ENCODE measurements at places on chromosomes 2 and 18.

DNA sequence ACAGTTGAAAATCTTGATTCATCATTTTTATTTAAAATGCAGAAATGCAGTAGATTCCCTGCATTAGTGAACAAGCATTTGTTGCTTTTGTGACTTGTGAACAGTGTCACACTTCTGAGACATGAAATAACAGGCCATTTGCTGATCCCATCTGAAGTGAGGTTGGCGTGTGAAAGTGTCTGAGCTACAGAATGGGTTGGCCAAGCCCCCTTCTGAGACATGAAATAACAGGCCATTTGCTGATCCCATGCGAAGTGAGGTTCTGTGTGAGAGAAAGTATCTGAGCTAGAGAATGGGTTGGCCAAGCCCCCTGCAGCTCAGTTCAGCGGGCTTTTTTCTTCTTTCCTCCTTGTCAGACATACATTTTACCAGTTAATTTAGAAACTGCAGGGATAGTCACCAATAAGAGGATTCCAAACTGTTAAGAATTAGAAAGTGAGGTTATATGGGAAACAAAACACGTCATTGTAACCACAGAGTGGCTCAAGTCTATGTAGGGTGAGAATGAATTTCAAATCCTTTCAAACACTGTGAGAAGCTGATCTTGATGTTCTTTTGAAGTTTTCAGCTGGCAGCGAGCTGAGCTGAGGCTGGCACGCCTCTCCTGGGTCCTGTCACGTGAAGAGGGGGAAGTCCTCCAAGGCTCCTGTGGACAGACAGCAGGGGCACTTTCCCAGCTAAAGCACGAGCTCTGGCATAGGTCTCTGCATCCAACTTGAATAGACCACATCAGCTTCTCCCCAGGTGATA lies 339.2 kb upstream of the SALL3 start:
- DNase-seq: no peak

DNA sequence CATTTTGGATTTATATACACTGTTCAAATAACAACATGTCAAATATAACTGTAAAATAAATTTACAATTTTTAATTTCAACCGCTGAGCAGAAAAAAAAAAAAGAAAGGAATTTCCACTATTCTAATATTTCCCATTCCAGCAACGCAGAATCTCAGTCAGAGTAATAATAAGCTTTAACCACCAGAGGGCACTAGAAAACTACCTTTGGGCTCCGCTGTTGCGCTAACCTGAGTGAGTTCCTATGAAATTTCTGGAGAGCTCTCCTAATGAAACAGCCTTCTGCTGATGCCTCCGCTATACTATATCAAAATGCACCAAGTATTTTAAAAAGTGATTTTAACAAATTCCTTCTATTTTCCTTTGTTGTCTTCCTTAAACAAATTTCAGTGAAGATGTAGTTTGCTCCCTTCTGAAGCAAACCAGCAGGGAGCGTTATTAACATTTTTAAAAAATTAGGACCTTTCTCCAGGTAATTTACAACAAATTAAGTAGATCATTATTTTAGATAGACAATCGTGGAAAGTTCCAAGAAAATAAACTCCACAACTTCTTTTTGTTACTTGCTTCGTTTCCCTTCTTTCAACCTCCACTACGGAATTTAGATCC lies 23.0 kb downstream of the ERMN start:
- DNase-seq: peak; percentile 66

DNA sequence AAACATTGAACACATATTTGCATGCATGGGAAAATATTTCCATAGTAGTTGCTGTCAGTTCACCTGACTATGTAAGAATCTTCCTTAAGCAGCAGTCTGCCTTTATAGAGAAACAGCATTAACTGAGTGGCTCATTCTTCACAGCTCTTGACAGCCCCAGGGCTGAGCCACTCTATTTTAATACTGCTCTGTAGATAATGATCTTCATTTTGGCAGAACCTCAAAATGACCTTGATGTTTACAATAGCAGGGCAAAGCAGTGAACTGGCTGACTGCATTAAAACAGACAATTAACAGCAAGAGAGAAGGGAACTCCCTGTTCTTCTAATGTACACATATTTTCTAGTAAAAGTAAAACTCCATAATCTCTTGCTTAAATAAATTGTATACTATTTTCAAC lies 580.6 kb upstream of the SOX11 start:
- no peak for DNase-seq

- no peak for DNase-seq
Observed at GRCh38 chr2:241545523-241546473, 12.7 kb upstream of the BOK start.

DNA sequence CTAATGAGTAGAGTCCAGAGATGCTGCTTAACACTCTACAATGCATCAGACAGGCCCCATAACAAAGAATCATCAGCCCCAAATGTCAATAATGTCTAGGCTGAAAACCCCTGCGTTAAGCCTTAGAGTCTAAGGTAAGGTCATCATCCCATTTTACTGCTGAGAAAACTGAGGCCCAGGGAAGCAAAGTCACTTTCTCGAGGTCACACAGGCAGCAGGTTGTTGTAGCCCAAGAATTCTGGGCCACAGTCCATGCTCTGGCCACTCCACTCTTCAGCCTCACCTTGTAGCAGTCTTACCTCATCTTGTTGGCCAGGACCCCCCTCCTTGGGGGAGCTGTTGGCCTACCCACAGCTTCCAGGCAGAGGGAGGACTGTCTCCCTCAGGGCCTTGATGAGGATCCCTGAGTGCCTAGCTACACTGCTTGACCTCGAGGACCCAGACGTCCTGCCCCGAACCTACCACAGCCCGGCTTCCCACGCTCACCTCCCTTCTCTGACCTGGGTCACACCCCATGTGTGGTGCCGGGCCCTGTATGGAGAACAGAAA lies 54.4 kb downstream of the SMAD7 start:
- no peak for DNase-seq

- no peak for DNase-seq
Observed at GRCh38 chr2:95386031-95386430, 16.5 kb upstream of the FAHD2A start.

- no peak for DNase-seq
Observed at GRCh38 chr2:238968616-238969384, 120.9 kb downstream of the TWIST2 start.

DNA sequence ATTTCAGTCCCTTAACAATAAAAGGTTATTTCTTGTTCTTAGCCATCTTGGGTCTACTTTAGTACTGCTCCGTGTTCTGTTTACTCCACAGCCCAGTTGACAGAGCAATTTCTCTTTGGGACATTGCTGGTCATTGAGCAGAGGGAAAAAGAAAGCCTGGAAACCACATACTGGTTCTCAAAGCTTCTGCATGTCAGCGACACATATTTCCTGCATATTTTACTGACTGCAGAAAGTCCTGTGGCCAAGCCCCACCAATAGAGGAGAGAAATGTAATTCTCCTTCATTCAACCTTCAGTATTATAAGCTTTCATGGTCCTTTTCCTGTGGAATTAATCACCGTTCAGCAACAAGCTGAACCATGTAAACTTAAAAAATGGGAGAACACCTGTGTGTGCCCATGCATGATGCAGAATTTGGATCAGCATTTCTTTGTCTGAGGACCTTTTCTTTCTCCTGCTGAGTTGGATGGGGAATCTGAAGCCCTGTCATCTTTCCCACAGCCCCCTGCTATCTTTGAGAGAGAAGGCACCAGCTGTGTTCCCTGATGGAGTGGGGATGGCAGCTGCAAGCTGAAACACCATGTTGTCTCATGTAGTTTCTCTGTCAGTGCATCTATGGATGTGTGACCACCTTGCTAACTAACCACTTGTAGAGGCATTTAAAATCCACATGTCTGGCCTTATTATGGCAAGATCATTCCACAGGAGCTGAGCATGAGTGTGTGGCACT lies 431.6 kb downstream of the MEIS1 start:
- peak; percentile 69 for DNase-seq

GRCh38 chr18:11089931-11090715 lies 59.2 kb downstream of the PIEZO2 start:
- DNase-seq: no peak

GRCh38 chr2:27288610-27289009 lies 6.4 kb downstream of the TRIM54 start:
- DNase-seq: no peak

DNA sequence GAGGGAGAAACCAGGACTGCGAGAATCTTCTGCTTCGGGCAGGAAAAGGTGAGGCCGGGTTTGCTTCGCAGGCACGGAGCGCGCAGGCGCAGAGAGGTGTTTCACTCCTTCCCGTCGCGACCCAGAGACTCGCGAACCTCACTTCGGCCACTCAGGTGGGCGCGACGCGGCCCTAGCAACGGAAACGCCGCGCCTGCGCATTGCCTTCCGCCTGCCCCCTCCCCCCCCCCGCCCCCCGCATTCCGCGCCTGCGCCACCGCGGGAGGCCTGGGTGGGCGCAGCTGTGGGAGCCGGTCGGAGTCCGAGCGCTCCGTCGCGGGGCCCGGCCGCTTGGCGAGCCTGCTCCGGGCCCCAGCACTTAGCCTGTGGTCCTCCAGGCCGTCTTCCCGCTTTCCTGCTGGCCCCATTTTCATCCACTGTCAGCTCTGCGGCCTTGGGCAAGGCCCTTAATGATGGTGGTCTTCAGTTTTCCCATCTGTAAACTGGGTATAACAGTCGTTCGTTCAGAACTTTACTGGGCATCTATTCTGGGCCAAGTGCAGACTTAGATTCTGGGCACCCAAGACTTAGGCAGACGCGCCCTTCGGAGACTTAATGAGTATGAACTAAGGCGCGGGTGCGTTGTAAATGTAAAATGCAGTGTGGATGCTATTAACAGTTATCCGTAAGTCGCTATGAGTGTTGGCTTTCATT lies 62.1 kb upstream of the ACKR3 start:
- DNase-seq: peak; percentile 25

DNA sequence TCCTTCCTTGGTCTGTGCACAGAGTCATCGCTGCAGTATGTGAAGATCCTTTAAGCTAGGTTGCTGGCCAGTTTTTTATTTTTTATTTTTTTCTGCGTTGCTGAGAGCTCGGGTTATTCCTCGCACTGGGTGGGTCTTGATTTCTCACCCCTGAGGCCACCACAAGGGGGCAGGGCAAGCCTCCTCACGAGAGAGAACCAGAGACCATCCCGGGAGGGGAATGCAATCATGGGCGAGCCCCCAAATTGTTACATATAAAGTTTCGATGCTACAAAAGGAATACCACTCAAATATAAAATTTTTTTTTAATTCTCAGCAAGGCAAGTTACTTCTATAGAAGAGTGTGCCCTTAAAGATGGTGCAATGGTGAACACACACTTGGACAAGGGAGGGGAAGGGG lies 24.9 kb downstream of the HTR2B start:
- no peak for DNase-seq

- DNase-seq: peak; percentile 29
Observed at GRCh38 chr18:8391068-8391467, 218.2 kb upstream of the RAB12 start.

DNA sequence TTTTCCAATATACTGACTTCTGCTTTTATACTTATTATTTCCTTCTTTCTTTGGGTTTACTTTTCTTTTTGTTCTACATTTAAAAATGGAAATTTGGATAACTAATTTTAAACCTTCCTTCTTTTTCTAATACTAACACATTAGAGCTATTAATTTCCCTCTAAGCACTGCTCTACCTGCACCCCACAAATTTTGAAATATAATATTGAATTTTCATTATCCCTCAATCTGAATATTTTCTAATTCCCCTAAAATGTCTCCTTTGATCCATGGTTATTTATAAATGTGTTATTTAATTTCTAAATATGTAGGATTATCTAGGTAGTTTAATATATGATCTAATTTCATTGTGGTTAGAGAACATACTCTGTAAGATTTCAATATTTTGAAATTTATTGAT lies 63.4 kb upstream of the LGALSL start:
- no peak for DNase-seq

- no peak for DNase-seq
Observed at GRCh38 chr2:230600285-230600684, 112.4 kb upstream of the CAB39 start.

DNA sequence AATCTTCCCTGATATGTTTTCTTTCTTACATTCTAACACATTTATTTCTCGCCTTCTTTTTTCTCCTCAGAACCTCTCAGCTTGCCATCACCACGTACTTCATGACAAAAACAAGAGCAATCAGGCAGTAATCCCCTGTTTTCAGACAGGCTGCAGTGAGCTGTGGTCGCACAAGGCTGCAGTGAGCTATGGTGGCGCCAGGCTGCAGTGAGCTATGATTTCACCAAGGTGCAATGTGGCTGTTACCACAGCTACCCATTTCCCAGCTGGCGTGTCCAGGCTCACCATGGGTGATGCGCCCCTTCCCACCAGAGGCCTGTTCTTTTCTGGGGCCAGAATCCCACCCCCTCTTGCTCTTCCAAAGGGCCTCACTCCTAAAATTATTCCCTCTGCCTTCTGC lies 25.8 kb downstream of the TCF23 start:
- DNase-seq: peak; percentile 36

DNA sequence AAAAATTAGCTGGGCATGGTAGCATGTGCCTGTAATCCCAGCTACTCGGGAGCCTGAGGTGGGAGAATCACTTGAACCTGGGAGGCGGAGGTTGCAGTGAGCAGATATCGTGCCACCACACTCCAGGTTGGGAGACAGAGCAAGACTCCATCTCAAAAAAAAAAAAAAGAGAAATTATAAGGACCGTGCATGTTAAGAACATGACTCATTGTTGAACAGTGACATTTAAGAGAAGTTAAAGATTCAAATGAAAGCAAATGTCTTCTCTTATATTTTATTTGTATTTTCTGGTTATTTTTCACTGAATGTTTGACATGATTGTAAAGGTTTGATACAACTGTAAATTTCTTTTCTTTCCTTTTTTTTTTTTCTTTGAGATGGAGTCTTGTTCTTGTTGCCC lies 69.6 kb downstream of the APLF start:
- no peak for DNase-seq

- no peak for DNase-seq
Observed at GRCh38 chr2:153917570-153917969, 45.8 kb downstream of the GALNT13 start.

DNA sequence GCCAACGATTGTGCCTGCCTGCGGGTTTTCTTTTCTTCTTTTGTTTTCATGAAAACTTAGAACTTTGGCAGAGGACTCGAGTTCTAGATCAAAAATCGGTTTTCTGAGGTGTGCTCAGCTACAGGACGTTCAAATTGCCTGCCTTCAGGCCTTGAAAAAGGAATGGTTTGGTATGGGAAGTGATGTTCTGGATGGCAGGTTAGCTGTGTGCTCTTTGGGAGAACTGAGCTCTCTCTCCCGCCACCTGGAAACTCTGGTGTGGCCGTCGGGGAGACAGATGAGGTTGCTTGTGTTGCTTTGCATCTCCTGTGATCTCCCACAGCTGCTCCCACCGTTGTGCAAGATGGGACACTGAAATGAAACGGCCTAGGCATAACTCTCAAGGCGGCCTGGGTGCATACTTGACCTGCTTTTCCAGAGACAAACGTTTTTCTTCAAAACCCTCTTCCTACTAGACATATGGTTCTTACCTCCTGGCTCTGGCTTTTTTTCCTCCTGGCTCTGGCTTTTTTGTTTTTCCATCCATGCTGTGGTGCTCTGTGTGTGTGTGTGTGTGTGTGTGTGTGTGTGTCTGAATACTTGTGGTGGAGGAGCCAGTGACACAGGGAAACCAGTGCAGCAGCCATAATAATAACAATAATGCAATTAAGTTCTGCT lies 2.0 kb downstream of the FMNL2 start:
- peak; percentile 56 for DNase-seq

GRCh38 chr18:60339018-60339417 lies 33.6 kb downstream of the MC4R start:
- DNase-seq: no peak

Measured in fibroblast of skin of back (primary cell).